ENCODE measurements at places on chromosomes 7 and 10.

DNA sequence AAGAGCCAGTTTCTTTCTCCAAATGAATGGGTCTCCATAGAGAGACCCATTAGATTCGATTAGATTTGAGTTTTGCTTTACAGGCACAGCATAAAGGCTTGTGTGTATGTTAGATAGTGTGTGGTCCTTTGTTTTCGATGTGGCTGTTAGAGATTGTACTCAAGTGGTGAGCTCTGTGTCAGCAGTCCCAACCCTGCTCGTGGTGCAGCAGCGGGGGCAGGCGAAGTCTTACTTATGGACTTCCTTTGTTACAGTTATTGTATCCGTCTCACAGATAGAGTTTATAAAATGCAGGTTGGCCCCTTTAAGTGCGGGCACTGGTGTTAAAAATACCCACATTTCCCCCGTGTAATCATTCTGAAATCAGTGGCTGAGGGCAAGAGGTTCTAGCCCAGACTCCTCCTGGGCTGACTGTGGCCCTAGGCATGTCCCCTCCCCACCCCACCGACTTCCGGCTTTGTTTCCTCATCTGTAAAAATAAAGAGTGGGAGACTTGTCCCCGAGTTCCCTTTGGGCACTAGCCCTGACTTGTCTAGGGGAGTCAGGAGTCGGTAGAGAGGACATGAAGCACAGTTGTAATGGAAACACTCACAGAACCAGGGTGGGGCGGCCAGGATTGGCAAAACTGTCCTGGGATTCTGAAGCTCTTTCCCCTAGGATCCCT is 28.6 kb downstream of the MTURN start:
- DNase-seq, result no peak

- no peak for DNase-seq
These were observed 17.1 kb downstream of the CHST3 start for GRCh38 chr10:71981015-71981875.

DNA sequence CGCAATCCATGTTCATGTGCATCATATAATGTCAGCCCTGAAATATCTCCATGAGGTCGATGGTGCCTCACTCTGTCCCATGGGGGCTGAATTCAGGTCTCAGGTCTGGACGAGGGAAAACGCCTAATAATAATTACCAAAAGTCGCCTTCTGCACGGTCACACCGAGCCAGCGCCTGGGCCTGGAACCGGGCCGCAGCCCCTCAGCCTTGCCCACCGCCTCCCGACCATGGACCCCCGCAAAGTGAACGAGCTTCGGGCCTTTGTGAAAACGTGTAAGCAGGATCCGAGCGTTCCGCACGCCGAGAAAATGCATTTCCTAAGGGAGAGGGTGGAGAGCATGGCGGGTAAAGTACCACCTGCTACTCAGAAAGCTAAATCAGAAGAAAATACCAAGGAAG is 18.8 kb upstream of the KLRG2 start:
- no peak for DNase-seq

DNA sequence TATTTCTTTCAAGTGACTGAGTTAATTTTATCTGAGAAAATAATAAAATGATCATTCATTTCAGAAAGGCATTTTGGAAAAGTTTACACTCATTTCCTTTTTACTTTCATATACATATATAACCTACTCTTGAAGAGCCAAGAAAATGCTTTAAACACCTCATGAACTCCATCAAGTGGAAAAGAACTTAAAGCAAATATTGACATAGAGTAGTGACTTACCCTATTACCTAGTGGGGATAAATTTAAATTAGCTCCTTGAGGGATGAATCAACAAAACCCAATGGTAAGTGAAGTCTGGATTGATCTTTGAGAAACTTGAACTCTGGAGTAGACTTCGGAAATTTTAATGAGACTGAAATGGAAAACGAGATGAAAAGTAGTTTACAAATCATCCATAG is 88.6 kb downstream of the TMEM26 start:
- no peak for DNase-seq

GRCh38 chr7:45494885-45495284 is 79.3 kb upstream of the ADCY1 start:
- no peak for DNase-seq

- no peak for DNase-seq
These were observed 26.5 kb downstream of the VWA2 start for GRCh38 chr10:114265392-114266053.

GRCh38 chr7:134847851-134848588 is 68.6 kb downstream of the CALD1 start:
- DNase-seq, result no peak

DNA sequence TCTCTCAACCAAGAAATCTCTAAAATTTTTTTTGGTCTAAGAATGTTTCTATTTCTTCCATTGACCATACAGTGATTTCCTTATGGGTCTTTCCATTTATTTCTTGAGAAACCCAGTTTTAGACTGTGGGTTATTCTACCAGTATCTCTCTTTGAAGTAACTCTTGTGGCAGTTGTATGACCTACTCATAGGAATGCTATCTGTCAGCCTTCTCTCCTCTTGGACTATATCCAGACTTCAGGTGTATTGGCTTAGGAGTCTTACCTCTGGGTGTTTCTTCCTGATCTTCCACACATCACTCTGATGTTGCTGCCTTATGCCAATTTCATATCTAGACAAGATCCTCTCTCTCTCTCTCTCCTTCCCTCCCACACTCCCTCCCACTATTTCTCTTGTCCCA is 178.1 kb downstream of the BMPER start:
- DNase-seq, result no peak

DNA sequence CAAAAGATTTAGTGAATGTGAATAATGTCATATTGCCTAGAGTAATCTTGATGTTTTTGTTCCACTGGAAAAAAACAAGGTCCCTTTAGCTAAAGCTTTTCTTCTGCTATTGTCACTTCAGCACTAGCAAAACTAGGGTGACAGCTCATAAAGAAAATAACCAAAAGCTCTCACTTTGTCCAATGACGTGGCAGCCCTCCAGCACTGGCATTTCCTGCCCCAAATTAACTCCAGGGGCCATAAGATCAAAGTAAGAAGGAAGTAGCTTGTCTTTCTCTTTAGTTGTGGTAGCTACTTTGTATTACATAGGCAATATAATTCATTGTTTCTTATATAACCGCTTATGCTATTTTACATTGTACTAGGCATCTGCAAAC is 47.3 kb downstream of the LRRN3 start:
- DNase-seq, result no peak

DNA sequence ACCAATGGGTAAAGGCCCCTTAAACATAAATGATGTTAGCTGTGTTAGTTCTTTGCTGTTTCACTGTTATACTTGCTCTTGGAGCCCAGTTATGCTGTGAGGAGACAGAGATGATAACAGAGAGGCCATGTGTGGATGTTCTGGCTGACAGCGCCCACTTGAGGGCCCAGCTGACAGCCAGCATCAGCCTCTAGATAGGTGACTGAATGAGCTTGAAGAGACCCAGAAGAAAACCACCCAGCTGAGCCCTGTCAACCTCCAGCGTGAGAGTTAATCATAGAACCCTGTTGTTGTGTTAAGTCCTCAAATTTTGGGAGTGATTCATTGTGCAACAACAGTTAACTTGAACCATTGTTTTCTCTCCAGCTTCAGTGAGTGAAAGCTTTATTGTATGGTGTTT is 91.7 kb downstream of the GLRX3 start:
- no peak for DNase-seq

DNA sequence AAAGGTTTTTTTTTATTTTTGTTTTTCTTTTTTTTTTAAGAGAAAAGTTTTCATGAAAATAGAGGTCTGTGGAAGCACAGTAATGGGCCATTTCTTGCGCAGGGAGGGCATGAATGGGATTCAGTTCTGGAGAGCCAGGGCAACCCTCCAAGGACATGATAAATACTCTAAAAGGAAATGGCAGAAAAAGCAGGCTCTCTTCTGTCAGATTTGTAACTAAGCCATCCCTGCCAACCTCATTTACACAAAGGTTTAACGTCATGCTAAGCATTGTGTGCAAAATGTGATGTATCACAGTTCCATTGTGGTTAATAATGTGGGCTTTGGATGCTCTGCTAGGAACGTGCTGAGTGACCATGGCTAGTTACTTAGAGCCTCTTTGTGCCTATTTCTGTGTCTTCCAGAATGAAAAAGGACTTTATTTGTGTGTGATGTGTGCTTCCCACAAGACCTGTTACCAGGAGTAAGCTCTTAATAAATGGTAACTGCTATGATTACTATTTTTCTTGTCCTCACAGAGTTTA is 1095.9 kb upstream of the SORCS1 start:
- DNase-seq, result no peak

DNA sequence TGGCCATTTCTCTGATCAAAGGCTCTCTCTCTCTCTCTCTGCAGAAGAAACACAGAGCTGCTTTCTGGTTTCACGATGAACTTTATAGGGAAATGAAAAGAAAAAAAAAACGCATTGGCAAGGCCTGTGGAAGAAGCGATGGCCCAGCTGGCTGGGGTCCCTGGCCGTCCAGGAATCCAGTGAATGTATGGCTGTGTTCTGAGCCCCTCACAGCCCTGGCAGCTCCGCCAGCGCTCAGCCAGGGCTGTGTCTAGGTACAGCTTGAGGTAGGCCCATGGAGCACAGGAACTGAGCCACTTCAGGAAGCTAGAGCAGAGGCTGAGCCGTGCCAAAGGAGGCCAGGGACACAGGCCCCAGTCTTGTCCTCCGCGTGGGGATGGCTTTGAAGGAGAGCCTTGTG is 13.1 kb upstream of the UCMA start:
- no peak for DNase-seq

DNA sequence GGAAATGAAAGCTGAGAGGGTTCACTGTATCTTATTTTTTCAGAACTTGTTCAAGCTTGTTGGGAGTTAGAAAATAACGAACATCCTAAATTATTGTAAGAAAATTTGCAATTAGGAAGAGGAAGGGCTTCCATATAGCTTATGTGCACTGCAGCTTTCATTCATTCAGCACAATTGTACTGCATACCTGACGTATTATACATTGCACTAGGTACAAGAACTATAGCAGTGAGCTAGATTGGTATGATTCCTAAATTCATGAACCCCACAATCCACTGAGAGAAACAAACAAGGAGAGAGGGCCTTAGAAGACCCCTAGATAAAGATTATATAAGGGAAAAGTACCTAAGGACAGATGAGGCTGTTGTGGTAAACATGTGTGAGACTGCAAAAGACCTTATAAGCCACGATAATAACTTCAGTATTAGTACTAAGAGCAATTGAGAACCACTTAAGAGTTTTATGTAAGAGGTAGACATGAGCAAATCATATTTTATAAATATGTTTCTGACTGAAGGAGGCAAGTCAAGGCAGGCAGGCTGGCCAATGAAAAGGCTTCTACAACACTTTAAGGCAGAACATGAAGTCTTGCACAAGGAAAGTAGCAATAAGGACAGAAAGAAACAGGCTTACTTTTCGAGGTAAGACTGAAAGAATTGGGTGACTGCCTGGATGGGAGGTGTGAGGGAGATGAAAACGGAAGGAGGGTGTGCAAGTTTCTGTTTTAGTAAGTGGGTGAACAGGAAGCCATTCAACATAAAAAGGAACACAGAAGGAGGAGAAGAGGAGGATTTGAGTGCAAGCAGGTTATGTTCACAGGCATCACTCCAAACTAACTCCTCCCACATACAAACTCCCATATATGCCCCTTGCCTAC is 77.9 kb upstream of the LRRN3 start:
- no peak for DNase-seq

GRCh38 chr7:144762853-144763252 is 73.0 kb downstream of the TPK1 start:
- DNase-seq, result no peak

DNA sequence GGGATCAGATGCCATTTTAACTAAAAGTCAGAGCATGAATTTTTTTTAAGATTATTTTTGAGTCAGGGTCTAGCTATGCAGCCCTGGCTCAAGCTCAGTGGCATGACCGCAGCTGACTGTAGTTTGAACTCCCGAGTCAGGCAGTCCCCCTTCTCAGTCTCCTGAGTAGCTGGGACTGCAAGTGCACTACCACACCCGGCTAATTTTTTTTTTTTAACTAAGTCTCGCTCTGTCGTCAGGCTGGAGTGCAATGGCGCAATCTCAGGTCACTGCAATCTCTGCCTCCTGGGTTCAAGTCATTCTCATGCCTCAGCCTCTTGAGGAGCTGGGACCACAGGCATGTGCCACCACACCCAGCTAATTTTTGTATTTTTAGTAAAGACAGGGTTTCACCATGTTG is 7.8 kb downstream of the TAS2R41 start:
- DNase-seq, result no peak

DNA sequence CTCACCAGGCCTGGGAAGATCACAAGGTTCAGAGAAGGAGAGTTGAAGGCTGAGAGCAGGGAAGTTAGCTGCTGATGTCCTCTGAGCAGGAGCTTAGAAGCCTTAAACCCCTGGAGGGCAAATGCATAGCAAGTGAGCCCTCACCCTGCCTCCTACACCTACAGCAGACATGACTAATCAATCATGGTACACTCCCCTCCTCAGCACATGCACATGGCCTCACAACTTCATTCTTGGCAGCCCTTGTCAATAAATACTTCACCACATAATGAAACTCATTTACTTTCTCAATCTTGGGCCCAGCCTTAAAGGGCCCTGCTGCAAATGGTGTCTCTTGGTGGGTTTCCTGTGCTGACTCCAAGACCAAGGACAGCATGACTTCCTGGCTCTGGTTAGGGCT is 12.9 kb downstream of the MMRN2 start:
- DNase-seq, result no peak

DNA sequence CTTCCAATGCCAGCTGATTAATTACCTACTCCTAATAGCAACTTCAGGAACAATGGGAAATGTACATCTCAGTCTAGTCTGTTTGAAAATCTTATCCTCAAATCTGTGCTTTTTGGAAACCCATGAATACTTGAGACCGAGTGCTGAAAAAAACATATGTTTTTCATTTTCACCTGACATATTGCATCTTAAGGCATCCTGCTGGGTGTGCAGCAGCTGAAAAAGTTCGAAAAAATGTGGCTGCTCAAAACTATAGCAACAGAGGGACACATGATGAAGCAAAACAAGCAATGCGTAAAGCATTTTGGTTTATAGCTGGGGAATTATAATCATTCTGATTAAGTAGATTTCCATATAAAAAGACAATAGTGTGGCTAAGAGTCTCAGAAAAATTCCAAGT is 218.0 kb downstream of the CREB5 start:
- DNase-seq, result no peak
